ENCODE measurements at places on chromosomes 7 and 10.

DNA sequence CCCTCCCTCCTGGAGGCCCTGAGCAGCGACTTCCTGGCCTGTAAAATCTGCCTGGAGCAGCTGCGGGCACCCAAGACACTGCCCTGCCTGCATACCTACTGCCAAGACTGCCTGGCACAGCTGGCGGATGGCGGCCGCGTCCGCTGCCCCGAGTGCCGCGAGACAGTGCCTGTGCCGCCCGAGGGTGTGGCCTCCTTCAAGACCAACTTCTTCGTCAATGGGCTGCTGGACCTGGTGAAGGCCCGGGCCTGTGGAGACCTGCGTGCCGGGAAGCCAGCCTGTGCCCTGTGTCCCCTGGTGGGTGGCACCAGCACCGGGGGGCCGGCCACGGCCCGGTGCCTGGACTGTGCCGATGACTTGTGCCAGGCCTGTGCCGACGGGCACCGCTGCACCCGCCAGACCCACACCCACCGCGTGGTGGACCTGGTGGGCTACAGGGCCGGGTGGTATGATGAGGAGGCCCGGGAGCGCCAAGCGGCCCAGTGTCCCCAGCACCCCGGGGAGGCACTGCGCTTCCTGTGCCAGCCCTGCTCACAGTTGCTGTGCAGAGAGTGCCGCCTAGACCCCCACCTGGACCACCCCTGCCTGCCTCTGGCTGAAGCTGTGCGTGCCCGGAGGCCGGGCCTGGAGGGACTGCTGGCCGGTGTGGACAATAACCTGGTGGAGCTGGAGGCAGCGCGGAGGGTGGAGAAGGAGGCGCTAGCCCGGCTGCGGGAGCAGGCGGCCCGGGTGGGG, 2.2 kb downstream of the TRIM56 start:
- DNase-seq = no peak

GRCh38 chr10:47101807-47102206, 190.6 kb downstream of the PTPN20 start:
- no peak for DNase-seq

DNA sequence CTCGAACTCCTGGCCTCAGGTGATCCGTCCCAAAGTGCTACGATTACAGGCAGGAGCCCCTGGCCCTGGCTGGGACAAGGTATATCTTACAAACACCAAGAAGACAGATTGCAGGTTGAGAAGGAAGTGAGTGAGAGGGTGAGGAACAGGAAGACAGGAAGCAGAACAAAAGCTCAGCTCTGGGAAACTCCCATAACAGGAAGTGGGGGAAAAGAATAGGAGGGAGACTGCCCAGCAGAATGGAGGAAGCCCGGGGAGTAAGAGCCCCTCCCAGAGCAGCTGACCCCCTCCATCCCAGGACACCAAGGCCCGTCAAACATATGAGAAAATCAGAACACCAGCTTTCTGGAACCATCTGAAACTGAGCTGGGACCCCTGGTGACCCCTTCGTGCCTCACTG, 2.9 kb downstream of the TECPR1 start:
- DNase-seq = no peak

- no peak for DNase-seq
Measured at GRCh38 chr7:105336009-105336408, 52.7 kb downstream of the SRPK2 start.

DNA sequence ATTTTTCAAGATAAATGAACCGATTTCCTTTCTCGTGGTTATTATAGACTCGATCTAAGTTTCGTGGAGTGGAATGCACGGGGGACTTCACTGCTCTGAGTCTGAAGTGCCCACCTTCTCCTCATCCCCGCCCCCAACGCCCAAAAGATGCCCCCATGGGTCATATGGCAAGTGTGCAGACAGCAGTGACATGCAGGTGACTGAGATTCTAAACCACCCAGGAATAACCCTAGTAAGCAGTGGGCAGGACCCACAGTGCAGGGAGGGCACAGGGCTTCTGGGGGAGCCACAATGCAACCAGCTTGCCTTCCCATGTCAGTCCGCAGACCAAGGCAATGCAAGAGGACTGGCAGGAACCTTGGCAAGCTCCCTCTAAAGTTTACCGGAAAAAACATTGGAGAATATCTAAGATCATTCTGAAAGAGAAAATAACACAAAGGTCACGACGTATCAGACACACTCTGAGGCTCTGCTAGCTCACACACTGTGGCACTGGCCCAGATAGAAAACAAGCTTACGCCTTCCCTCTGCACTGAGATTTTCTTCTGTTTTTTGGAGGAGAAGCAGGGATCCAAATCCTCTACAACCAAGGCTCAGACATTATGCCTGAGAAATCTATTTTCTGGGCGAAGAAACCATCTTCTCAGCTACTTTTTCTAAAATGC, 239.6 kb downstream of the MAD1L1 start:
- DNase-seq = no peak

DNA sequence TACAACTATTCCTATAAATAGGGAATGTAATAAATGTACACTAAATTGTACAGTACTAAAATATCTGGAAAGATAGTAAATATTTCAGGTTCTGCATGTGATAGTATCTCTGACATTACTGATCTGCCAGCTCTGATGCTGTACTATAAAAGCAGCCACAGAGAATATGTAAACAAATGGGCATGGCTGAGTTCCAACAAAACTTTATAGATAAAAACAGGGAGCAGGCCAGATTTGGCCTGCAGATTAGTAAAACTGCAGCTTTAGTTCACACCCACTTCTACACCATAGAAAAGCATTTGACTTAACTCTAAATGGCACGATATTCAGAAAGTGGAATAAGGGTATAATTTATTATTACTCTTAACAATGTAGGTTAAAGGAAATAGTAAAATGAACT, 18.8 kb upstream of the TLL2 start:
- no peak for DNase-seq

DNA sequence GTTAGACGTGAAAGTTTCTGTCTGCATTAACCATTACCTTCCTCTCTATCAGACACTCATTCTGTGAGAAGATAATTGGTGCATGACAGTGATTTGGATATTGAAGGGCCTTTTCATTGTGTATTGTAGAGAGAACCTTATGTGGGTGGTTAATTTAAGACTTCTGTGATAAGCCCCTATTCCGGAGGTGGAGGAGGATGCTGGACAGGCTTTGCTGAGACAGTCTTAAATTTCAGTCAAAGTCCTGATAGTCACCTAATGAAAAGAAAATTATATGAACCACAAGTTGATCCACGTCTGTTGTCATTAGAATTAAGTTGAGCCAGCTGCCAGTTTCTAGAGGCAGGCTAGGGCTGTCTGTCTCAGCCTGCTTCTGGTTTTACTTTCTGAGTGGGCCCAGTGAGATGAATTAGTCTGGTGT, 62.9 kb downstream of the CELF2 start:
- DNase-seq = no peak

DNA sequence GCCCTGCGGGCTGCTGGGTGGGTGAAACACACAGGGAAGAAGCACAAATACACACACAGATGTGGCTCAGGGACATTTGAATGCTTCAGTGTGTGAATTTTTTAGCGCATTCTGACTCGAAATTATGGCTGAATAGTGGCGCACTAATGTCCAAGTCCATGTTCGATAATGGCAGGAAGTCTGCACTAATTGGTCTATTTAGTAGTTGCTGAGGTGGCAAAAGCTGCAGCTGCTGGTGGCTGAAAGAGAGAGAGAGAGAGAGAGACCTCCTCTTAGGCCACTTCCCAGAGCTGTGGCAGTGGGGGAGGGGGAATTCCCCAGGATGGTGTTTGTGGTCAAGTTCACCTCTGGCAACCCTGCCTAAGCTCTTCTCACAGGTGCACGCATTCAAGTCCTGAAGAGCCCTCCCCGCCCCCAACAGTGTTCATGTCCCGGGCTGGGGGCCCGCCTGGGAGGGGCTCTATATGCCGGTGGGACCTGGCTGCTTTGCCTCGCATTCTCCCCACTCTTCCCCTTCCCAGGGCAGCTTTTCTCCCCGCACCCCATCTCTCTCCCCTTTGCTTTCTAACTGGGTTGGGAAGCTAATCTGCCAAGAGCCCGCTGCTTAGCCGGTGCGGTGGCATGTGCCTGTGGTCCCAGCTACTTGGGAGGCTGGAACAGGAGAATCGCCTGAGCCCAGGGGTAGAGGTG, 6.0 kb upstream of the MNX1 start:
- DNase-seq = no peak

DNA sequence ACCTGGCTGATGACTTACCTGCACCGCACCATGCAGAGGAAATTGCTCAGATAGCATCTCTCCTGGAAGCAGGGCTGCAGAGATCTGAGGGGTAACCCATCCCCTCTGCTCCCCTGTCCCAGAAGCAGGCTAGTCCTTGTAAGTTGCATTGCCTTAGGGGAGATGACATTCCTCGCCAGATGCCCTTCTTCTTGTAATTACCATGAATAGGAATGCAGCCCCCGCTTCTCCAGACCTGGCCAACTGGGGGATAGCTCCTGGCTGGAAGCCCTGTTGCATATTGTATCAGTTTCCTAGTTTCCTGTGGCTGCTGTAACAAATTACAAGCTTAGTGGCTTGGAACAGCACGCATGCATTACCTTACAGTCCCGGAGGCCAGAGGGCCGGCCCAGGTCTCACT, 47.5 kb upstream of the EN2 start:
- no peak for DNase-seq

GRCh38 chr10:118968060-118968459, 61.5 kb upstream of the NANOS1 start:
- no peak for DNase-seq

DNA sequence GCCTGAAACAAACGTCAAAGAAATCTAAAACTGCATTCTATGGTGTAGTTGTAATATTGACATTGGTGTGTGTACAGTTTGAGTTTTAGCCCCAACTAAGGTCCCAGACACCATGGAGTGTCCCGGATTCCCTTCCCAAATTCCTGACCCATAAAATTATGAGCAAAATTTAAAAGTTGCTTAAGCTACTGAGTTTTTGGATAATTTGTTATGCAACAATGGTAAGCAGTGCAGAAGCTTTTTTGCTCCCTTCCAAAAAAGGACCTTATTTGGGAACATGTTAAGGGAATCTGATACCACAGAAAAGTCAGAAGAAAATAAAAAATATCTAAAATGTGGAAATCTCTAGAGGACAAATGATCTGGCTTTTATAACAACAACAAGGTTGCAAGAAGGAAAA, 63.3 kb upstream of the KMT2E start:
- DNase-seq = no peak

DNA sequence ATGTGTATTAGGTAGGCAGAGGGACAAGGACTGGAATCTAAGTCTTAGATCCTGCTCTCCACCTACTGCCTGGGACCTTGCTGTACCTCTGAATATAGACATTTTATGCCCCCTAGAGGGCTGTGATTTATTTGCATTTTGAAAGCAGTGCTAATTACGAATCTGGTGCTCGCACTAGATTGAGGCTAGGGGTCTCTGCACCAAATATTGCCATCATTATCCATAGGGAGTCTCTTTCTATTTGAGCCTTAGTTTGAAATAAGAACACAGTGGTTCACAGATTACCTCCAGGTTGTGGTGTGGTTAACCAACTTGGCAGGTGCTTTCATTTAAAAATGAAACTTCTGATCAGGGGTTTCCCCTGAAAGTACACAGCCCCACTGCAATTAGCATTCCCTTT, 41.8 kb downstream of the CNNM1 start:
- no peak for DNase-seq

DNA sequence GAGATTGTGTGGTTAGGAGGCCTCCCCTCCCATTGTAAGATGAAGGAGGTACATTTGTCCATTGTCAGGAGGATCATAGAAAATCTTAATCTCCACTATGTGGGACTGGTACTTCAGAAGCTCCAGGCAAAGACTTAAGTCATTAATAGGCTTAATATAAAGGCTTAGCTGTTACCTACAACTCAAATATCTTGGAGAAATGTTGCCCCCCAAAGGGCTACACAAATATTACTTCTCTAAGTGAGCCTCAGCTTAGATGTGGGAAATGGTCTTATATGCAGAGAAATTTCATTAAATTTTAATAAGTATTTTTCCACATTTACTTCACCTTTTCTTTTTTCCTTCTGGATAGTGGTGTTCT, 27.2 kb downstream of the TAS2R41 start:
- no peak for DNase-seq

- DNase-seq = no peak
Measured at GRCh38 chr7:87874066-87874465, 2.1 kb downstream of the SLC25A40 start.

DNA sequence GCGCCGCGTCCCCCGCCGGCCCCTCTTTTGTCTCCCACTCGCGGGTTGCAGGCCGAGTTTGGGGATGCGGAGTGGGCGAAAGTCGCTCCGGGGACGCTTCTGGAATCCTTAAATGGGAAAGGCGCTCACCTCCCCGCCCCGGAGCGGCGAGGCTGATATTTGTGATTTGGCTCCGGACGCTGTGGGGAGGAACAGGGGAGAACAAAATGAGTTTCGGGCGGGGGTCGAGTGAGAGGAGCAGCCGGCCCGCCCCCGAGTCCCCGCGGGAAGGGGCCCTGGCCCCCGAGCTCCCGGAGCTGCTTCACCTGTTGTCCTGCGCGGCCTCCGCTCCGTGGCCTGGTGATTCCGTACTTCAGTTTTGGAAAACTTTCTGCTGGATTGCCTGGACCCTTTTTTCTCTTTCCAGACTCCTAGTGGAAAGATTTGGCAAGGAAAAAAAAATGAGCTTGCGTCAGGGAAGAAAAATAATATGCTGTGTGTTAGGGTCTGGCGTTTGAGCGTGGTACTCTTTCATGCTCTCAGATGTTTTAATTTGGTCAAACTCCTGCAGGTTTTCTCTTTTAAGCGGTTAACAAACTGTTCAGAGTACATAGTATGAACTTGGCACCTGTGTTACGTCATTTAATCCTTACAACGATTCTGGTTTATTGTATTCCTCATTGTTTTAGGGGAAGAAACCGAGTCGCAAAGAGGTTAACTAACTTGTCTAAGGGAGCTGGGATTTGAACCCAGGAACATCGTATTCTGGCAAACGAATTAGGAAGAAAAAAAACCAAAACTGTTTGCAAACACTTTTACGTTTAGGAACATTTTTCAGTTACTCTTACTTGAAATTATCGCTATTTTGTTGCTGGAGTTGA, 924 bp downstream of the BMPR1A start:
- peak; percentile 33 for DNase-seq

DNA sequence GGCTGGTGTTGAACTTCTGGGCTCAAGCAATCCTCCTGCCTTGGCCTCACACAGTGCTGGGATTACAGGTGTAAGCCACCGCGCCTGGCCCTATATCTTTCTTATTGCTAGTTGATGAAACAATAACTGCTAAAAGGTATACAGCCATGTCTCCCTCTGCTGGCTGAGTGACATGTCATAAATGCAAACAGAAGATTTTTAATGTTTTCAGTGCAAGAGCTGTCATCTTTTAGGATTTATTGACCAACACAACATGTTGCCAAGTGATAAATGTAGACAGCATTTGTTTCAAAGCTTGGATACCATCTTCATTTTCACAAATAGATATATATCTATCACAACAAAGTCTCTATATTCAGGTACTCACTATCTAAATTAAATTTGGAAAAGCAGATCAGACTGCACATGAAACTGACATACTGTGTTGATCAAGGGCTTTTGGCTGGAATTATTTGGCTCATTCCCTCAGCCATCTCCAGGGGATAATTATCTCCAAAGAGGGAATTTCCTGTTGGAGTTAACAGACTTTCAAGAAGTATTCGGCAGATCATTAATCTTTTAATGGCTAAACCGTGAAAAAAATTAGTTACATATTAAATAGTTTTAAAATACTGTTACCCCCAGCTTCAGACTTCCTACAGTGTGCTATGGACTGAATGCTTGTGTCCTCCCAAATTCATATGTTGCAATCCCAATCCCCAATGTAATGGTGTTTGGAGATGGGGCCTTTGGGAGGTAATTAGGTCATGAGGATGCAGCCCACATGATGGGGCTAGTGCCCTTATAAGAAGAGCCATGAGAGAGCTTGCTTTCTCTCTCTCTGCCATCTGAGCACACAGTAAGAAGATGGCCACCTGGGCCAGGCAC, 41.3 kb upstream of the SRPK2 start:
- DNase-seq = no peak
